Activated naive CD8-positive, alpha-beta T cell treated with anti-CD3 and anti-CD28 coated beads, Interleukin-2, amount 50 U/mL, for 24 hours (primary cell): ENCODE measurements at places on chromosomes 16 and 17.
A peak's percentile ranks its signal among the peaks of the same experiment; 100 is the strongest.

GRCh38 chr17:69069226-69069750 lies 8.6 kb upstream of the ABCA9 start:
- no peak overlapping the region for H3K27ac ChIP-seq
- DNase-seq: no peak
- H3K4me1 ChIP-seq: peaks cover 29% of the 10 kb centered on the region
- H3K36me3 ChIP-seq: no peaks in the 10 kb centered on the region
- no peak overlapping the region for H3K4me3 ChIP-seq

GRCh38 chr16:21989133-21989532 lies 11.8 kb downstream of the PDZD9 start:
- H3K4me3 ChIP-seq: no peak overlapping the region
- peaks cover 8% of the 10 kb centered on the region for H3K4me1 ChIP-seq
- DNase-seq: no peak
- peaks cover 20% of the 10 kb centered on the region for H3K36me3 ChIP-seq

GRCh38 chr16:72371307-72372086 lies 199.5 kb upstream of the PMFBP1 start:
- H3K27ac ChIP-seq: no peak overlapping the region
- no peak overlapping the region for H3K4me3 ChIP-seq
- H3K27me3 ChIP-seq: no peaks in the 10 kb centered on the region

DNA sequence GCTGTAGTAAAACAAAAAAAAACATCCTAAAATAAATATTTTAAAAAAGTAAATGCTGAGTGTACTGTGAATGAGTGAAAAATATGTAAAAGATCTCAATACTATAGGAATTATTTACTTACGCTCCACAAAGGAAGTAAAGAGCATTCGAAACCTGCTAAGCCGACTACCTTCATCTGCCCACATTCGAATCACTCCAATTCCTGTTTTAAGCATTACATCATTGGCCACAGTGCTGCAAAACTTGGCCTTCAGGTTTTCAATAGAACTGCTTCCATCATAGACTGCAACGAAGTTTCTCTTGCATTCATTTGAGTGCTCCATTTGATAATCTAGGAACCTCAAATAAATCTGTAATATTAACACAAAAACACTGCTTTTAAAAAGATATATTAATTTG lies 34.4 kb downstream of the NETO2 start:
- H3K27ac ChIP-seq: no peak overlapping the region
- peaks cover 8% of the 10 kb centered on the region for H3K4me1 ChIP-seq

- no peak for DNase-seq
- H3K4me1 ChIP-seq: peaks cover 14% of the 10 kb centered on the region
- H3K36me3 ChIP-seq: no peaks in the 10 kb centered on the region
- peak overlapping the region; percentile 47 for H3K4me3 ChIP-seq
- peaks cover 12% of the 10 kb centered on the region for H3K27me3 ChIP-seq
Measured at GRCh38 chr16:57091200-57091974, 996 bp upstream of the CPNE2 start.

GRCh38 chr17:72102366-72102765 lies 18.5 kb upstream of the SOX9 start:
- no peaks in the 10 kb centered on the region for H3K4me1 ChIP-seq
- H3K27ac ChIP-seq: no peak overlapping the region
- H3K36me3 ChIP-seq: no peaks in the 10 kb centered on the region
- no peaks in the 10 kb centered on the region for H3K27me3 ChIP-seq

DNA sequence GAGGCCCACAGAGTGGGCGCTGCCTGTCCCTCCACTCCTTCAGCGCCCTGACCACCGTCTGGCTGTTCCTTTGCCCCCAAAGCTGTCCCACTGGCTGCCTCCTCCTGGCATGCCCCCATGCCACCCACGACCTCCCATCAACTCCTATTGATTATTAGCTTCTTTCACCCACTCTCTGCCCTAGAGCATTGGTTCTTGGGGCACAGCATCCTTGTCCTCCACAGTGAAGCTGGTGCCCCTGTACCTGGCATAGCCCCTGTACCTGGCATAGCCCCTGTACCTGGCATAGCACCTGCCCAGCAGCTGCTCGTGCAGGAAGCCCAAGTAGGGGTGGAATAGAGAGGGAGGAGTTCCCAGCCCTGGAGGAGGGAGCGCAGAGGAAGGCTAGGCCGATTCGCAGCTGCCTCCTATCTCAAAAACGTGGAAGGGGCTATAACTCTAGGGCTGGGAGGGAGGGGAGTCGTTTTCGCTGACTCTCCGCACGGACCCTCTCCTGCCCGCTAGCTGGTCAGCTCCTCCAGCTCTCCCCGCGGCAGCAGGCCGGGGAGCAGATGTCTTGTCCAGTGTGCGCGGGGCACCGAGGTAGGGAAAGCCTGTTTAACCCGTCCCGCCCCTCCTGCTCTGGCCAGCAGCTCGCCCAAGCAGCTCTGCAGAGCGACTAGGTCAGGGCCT lies 5.7 kb upstream of the ACTG1 start:
- DNase-seq: no peak
- H3K36me3 ChIP-seq: no peaks in the 10 kb centered on the region
- no peak overlapping the region for H3K27ac ChIP-seq
- peaks cover 4% of the 10 kb centered on the region for H3K27me3 ChIP-seq
- H3K4me3 ChIP-seq: peak overlapping the region; percentile 47

GRCh38 chr17:51748749-51749604 lies 409.5 kb downstream of the CA10 start:
- no peak overlapping the region for H3K27ac ChIP-seq
- no peak overlapping the region for H3K4me3 ChIP-seq
- no peaks in the 10 kb centered on the region for H3K4me1 ChIP-seq
- H3K36me3 ChIP-seq: no peaks in the 10 kb centered on the region
- no peak for DNase-seq

GRCh38 chr17:83036193-83036592 lies 43.2 kb upstream of the METRNL start:
- peaks cover 41% of the 10 kb centered on the region for H3K36me3 ChIP-seq
- no peak for DNase-seq
- H3K27ac ChIP-seq: no peak overlapping the region
- no peaks in the 10 kb centered on the region for H3K4me1 ChIP-seq
- H3K27me3 ChIP-seq: no peaks in the 10 kb centered on the region
- H3K4me3 ChIP-seq: no peak overlapping the region
